ENCODE measurements at places on chromosomes 4 and X.
A peak's percentile ranks its signal among the peaks of the same experiment; 100 is the strongest.

- DNase-seq = peak; percentile 37
Observed at GRCh38 chr4:140250989-140251552, 97.1 kb upstream of the MAML3 start.

GRCh38 chr4:186037692-186038658 is 31.0 kb upstream of the TLR3 start:
- DNase-seq = peak; percentile 87

- peak; percentile 38 for DNase-seq
Observed at GRCh38 chr4:29046781-29047180, 1673.4 kb upstream of the PCDH7 start.

DNA sequence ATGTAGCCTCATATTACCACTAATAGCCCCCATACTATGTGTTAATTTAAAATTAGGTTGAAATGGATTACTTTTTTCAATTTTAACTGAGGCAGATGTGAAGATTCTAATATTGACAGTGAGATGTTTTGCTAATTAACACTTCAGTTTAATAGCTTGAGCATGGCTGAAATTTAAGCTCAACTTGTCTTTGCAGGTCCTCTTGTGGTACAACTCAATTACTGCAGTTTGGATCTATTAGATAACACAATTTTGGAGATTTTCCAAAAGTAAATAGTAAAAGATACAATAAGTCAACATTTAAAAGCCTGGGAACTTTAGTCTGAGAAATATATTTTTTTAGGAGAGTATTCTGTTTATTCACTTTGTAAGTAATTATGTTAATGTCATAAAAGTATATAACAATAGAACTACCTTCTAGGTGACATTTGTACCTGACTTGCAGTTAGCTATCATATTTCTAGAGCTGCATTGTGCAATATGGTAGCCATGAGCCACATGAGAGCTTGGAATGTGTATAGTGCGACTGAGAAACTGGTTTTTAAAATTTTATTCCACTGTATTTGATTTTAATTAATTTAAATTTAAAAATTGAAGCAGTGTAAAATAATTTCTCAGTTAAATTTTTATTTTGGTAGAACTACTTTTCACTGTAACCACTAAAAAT is 73.1 kb upstream of the FMR1 start:
- peak; percentile 13 for DNase-seq

- no peak for DNase-seq
Observed at GRCh38 chr4:13364653-13365052, 119.5 kb downstream of the RAB28 start.

DNA sequence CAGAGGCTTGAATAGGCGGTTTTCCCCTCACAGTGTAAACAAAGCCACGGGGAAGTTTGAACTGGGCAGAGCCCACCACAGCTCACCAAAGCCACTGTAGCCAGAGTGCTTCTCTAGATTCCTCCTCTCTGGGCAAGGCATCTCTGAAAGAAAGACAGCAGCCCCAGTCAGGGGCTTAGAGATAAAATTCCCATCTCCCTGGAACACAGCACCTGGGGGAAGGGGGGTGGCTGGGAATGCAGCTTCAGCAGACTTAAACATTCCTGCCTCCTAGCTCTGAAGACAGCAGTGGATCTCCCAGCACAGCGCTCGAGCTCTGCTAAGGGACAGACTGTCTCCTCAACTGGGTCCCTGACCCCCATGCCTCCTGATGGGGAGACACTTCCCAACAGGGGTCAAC is 44.0 kb upstream of the USP38 start:
- no peak for DNase-seq

DNA sequence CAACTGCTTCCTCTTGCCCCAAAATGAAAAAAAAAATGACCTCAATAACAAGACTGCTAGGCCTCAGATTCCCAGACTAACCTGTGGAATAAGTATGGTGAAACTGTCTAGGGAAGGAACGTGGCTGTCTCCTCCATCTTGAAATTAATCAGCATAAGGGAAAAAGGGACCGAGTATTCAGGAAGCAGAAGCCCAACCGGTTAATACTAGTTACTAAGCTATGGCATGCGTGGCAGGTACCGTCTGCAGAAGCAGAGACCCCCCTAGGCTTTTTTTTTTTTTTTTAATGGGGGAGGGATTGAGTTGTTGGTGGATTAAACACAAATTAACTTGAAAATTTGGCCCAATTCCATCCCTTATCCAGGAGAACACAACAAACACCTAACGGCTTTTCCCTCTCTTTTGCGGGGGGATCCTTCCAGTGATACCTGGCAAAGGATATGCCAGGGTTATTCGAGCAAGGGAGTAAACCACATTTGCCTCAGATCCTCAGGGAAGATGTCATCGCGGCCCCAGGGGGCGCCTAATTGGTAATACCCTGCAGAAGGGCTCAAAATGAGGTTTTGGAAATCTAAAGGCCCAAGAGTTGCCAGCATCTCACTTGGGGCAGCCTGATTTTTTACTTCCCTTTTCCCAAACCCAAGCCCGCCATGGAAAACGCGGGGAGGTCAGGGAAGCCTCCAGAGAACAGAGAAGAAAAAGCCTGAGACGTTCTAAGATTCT is 893 bp downstream of the RLIM start:
- peak; percentile 50 for DNase-seq

- DNase-seq = no peak
Observed at GRCh38 chr4:186058253-186058979, 10.5 kb upstream of the TLR3 start.

DNA sequence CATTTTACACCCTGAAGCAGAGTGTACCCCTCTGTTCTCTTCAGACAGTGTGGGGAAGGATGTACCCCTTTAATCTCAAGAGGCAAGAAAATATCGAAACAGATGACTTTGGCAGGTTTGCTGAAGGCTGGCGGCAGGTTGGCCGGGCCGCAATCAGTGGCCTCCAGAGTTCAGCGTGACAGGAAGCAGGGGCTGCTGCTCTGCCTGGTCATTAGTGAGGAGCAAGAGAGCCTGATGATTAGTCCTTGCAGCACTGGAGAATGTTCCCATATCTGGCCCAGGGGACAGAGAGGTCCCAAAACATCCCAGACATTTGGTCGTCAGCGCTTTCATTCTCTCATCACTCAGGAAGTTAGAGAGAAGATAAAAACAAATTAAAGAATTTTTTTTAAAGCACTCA is 352.8 kb downstream of the SPRY1 start:
- DNase-seq = no peak

DNA sequence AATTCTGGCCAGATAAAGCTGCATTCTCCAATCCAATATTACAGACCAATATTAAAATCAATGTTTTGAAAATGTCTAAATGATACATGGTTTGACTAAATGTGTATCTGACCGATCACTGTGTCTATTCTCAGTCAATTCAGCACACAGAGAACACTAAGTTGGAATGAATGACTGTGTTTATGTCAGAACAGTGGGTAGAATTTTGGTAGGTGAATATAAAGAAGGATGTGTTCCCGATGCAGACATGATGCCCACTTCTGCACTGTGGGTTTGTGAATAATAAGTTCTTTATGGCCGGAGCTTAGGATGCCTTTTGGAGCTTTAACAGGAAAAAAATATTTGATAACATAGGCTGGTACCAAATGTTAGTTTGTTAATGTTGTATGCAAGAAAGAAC is 113.2 kb upstream of the GIMD1 start:
- DNase-seq = no peak

DNA sequence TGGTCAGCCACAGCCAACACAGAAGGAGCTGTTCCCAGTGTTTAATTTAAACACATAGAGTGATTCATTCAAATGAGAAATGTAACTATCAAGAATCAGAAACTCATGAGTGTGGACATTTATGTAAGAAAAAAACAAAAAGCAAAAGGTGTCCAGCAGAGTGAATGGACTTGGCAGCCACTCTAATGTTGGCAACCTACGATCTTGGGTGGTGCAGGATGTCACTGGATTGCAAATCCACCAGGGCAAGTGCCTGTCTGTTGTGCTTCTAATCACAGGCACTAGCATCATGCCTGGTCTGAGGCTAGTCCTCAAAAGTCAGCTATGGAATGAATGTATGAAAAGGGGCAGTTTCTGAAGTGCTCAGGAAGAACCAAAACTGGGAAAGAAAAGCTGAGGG is 277.7 kb upstream of the CLNK start:
- no peak for DNase-seq

DNA sequence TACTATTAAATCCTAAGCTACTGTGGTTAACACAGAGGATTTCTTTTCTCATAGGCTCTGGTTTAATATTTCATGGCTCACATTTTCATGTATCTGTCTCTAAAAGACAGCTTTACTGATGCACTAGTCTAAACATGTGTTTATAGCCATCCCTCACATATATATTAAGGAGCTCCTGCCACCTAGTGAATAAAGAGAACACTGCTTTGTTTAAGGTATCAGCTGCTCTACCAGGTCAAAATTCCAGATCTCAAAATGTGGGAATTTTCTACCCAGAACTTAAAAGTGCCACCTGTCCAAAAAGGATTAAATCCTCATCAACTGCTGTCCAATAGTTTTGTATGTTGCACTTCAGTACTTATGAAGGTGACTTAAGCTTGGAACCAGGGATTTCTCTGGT is 188.5 kb upstream of the TEX13C start:
- DNase-seq = peak; percentile 30

- DNase-seq = no peak
Observed at GRCh38 chr4:2082118-2082517, 23.0 kb downstream of the NAT8L start.

- DNase-seq = no peak
Observed at GRCh38 chrX:139776599-139776998, 68.6 kb upstream of the MCF2 start.

GRCh38 chr4:55178226-55179005 is 53.0 kb upstream of the KDR start:
- no peak for DNase-seq

GRCh38 chr4:138565576-138565975 is 323.4 kb upstream of the SLC7A11 start:
- no peak for DNase-seq

Data from epithelial cell of esophagus (primary cell).